Foreskin fibroblast (primary cell): ENCODE measurements at places on chromosomes 12 and 14.

DNA sequence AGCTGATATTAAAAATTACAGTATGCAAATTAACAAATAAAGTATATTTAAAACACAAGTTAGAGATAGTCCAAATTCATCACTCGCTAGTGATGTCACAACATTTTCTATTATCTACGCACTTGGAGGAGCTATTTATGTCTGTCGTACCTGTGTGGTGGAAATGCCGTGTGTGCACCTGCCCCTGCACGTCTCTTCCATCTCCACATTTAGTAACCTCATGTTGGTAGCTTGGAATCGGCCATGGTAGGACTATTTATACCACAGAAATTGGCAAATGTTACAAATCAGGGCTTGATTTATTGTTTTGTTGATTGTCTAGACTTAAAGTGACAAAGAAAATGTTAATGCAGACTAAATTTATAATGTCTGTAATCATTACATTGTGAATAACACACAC is 62.6 kb upstream of the NTF3 start:
- no peak for DNase-seq

DNA sequence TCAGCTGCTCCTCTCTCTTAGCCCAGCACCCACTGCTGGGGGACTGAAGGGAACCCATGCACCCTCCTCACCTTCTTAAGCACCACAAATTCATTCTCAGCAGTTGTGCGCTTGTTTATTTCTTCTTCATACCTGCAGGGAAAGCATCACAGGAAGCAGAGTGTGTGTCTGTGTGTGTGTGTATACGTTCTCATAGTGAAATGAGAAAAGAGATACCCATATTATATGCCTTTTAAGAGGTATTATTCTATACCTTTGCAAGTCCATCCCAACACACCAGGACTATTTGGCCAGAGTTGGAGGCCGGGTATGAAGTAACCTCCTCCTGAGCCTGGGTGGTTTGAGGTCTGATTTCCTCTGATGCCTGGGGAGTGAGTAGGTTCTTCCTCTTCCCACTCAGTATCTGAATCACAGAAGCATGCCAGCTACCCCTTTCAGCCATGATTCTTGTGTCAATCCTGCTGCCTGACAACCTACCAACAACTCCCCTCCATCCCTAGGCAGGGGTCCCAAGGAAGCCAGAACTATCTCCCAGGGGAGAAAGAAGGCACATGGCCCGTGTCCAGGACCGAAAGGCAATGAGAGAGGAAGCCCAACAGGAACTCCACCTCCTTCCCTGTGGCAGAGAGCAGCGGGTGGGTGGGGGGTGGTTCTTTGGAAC is 3.0 kb downstream of the KRT73 start:
- no peak for DNase-seq

- peak; percentile 21 for DNase-seq
Observed at GRCh38 chr14:103496776-103497175, 25.9 kb downstream of the CKB start.

DNA sequence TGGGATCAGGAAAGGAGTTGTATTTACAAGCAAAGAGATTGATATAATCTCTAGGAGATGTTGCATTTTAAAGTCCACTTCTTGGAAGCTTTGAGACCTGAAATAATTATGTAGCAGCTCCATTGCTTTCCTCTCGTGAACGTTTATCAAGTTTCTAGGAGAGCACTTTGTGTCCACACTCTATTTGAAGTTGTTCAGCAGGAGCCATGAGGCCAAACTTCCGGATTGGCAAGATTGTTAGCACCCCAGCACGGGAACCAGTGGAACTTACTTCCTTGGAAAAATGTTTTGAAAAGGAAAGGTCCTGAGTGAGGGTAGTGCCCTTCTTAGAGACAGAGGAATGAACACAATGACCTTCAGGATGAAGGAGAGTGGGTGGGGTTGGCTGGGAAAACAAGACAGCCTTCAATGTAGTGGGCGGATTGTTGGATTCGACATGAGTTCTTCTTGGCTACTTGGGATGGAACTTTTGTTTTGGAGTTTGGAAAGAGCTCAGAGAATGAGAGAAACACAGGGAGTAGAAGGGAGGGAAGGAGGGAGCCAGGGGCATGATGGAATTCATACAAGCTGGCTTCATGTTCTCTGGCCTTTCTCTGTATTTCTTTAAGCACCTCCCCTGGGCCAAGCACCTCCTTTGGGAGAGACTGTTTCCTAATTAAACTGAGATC is 23.8 kb upstream of the CISTR start:
- no peak for DNase-seq

DNA sequence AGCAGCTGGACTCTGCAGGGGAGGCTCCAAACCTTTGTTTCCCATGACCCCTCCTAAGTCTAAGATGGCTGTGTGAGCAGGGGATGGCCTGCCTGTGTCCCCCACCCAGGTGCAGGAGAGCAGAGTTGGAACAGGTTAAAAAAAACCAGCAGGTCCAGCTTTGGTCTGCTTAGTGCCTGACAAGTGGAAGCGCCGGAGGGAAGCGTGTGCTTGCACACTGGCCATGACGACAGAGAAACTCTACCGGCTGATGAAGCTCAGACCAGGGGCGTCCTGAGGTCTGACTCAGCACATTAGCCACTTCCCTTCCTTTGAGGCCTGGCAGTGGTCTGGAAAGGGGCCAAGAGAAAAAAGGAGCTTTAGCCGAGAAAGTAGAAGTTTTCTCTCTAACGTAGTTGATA is 280.1 kb downstream of the VRK1 start:
- peak; percentile 6 for DNase-seq

GRCh38 chr12:111040690-111041089 is 120.3 kb upstream of the MYL2 start:
- no peak for DNase-seq

- DNase-seq, result no peak
Observed at GRCh38 chr14:90549794-90550641, 153.2 kb downstream of the CALM1 start.

DNA sequence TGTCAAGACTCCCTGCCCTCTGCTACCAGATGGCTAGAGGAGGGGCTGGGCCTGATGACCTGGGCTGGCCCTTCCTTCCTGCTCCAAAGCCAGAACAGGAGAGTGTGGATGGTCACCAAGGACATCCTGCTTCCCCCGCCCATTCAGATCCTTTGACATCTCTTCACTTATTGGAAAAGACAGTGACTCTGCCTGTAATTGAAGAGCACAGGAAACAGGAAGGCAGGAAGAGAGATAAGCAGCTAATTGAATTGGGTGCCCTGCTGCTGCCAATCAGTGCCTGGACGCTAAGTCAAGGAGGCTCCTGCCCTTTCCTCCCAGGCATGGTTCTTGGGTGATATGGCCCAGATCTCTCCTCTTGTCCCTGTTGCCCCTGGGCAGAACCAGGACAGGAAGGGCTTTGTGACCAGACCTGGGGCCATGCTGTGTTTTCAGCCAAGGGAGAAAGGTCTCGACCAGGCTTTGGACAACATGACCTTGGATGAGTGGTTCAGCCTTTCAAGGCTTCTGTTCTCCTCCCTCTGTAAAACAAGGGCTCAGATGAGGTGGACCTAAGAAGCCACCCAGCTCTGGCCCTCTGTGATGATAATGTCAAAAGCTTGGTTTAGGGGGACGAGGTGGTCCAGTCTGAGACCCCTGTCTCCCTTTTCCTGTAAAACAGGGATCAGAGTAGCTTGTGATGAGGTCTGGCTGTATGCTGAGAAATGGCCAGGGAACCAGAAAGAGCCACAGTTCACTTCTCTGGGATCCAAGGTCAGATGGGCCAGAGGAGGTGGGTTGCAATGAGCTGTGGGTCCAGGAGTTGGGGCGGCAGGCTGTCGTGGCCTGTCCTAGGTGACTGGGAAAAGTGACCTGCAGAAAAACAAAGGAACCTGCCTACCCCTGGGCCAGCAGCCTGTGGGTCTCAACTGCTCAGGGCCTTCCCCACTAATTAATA is 38.8 kb downstream of the FAM222A start:
- DNase-seq, result no peak

DNA sequence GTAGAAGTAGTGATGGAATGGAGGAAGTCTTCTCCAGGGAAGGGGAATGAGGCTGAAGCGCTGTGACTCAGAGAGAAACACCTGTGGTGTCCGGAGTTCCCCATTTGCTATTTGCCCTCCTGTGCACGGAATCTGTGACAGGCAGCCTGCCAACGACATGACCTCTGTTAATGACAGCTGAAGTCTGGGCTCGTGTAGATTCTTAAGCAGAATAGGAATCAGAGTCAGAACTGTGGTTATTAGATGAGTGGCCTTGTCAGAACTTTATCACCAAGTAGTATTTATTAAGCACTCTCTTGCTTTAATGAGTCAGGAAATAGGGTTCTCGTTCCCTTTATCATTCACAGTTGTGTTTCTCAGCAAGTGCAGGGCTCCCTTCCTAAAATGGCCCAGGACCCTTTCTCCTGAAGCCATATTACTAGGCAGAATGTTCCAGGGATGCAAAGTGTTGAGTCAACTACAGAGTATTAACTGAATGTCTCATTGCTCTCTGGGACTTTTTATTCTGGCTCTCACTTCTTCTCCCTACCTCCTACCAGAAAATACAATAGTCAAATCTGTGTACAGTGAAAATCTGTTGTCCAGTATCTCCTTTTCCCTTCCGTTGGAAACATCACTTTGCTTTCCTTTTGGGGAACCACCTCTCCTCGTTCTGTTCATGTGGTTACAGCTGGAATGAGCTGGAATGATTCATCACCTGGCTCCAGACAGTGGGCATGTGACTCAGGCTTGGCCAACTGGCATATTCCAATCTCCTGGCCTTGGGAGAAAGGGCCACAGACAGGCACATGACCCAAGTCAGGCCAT is 77.8 kb upstream of the MAX start:
- DNase-seq, result peak; percentile 81

GRCh38 chr14:28709571-28710305 is 56.8 kb upstream of the FOXG1 start:
- no peak for DNase-seq

DNA sequence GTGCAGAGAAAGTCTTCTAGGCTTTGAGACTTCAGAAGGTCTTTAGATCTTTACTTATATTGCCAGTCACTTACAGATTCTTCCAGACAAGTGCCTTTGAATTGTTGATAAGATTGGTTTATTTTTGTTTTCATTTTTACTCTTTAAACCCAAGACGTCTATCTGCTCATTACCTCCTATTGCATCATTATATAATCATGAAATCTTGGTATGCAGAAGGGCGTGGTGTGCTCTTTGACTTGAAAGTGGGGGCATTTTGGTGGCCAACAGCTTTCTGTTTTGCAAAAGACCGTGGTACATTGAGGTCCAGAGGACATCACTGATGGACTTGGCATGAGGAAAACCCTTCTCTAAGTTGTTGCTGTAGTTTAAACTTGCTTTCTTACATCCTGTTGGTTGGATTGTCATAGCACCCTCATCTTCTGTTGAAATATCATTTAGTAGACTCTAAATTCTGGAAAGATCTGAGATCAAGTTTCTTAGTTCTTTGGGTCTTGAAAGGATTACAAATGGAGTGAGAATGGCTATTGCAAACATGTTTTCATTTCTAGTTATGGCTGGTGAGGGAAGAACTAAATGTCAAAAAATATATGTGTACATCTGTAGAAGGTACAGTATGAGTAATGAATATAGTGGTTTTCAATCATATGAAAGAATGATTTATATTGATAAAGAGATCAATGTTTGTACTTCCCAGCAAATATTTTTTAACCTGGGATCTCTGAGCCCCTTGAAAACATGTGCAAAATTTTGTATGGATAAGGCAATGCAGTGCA is 441.8 kb downstream of the NRXN3 start:
- peak; percentile 18 for DNase-seq

GRCh38 chr14:99664058-99664936 is 19.4 kb downstream of the HHIPL1 start:
- no peak for DNase-seq

DNA sequence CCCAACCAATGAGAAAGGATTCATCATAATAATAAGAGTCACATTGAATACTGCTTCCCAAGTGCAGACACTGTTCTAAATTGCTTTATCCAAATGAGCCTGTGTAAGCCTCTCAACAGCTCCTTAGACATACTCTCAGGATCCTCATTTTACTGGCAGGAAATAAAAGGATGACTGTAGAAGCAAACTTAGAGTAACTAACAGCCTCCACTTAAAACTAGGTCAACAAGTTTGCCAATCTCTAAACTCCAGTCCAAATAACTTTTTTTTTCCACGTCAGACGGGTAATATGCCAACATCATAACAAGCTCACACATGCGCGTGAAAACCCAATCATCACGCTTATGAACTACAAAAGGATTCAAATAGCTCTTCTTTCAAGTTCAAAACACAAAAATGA is 15.3 kb upstream of the DPF3 start:
- DNase-seq, result no peak

- DNase-seq, result no peak
Observed at GRCh38 chr12:130132831-130133511, 29.3 kb upstream of the FZD10 start.

DNA sequence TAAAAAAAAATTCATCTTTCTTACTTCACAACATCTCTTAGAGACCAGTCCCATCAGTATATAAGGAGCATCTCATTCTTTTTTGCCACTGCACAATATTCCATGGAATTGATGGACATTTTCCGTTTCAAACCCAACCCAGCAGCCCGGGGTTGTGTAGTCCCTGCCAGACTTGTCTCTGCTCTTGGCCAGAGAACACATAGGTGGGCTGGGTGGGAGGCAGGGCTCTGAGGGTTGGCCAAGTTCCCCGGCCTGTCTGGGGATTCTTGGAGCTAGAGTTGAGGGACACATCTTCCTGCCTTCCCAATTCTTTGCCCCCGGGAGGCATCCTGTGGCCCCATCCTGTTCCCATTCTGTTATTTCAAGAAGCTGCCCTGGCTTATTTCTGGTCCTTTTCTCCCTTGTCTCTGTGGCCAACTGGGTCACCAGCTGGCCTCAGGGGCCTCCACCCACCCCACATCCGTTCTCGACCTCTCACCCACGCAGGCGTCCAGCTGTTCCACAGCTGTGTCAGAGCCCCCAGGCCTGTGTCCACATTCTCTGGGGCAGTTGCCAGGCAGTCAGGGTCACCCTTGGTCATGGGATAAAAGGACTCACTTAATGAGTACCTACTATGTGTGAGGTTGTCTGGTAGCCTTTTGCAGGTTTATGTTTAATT is 52.0 kb upstream of the CCDC63 start:
- DNase-seq, result peak; percentile 92

DNA sequence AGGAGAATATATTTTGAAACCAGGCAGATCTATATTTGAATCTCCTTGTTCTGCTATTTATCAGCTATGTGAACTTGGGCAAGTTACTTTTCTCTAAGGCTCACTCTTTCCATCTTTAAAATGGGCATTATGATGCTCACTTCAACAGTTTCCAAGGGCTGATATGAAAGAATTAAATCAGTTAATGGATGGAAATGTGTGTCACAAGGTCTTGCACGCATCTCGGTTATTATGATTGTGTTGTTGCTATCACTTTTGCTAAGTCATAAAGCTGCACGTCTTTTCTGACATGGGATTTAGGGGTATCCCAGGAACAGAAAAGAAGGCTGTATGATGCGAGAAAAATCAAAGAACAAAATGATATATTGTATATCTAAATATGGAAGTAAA is 721.5 kb upstream of the TBX3 start:
- no peak for DNase-seq
